GM20000 (cell line): ENCODE measurements at places on chromosomes 16 and 17.

DNA sequence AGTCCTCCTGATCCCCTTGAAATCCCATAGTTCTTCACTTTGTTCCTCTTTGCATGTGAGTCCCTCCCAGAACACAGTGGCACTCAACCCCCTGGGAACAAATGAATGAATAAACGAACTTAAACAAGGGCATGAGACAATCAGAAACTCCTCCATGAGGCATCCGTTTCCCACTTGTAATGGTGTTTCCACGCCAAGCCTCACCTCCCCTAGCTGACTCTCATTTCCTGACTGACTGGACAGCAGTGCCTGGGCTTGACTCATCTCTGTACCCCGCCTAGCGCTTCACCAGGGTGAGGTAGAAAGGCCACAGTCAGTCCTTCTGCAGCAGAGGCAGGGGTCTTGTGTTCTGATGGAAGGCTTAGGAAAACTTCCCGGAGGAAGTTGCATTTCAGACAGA, 14.2 kb downstream of the KIF1C start:
- DNase-seq, result peak; percentile 66

GRCh38 chr17:80833952-80834892, 157.4 kb upstream of the CHMP6 start:
- no peak for DNase-seq

GRCh38 chr17:59406808-59407381, 75.4 kb downstream of the YPEL2 start:
- no peak for DNase-seq

- DNase-seq, result no peak
Observed at GRCh38 chr16:85984231-85984880, 85.4 kb downstream of the IRF8 start.

- DNase-seq, result no peak
Observed at GRCh38 chr17:79832218-79833109, 6.8 kb downstream of the CBX4 start.

GRCh38 chr16:71658771-71659170, 32.8 kb downstream of the MARVELD3 start:
- DNase-seq, result no peak

DNA sequence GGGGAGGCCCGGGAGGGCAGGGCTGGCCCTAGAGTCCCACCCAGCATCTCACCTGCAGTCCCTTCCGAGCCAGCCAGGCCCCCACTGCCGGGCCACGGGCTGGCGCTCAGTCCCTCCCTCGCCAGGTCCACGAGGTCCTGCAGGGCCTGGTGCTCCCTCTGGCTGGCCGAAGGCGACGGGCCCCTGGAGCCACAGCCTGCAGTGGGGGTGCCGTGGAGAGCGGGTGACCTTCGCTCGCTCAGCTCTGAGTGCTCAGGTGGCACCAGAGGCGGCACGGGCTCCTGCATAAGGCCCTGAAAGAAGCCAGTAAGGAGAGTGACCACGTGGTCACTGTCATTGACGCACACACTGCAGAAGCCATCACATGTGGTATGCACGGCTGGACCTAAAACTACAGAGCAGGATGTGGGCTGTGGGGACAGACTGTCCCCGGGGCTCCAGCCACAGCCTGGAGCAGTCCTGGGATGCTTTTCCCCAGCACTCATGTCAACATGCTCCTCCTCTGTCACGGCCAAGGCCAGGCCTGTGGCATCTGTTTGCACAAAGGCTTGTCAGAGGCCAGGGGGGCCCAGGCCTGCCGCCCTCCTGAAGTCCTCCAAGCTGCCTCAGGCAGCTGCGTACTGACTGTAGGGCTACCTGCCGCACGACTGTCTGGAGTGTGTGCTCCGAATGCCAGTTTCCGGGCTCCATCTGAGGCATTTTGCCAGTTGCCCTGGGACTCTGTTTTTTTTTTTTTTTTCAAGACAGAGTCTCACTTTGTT, 15.1 kb downstream of the SLX4 start:
- no peak for DNase-seq

DNA sequence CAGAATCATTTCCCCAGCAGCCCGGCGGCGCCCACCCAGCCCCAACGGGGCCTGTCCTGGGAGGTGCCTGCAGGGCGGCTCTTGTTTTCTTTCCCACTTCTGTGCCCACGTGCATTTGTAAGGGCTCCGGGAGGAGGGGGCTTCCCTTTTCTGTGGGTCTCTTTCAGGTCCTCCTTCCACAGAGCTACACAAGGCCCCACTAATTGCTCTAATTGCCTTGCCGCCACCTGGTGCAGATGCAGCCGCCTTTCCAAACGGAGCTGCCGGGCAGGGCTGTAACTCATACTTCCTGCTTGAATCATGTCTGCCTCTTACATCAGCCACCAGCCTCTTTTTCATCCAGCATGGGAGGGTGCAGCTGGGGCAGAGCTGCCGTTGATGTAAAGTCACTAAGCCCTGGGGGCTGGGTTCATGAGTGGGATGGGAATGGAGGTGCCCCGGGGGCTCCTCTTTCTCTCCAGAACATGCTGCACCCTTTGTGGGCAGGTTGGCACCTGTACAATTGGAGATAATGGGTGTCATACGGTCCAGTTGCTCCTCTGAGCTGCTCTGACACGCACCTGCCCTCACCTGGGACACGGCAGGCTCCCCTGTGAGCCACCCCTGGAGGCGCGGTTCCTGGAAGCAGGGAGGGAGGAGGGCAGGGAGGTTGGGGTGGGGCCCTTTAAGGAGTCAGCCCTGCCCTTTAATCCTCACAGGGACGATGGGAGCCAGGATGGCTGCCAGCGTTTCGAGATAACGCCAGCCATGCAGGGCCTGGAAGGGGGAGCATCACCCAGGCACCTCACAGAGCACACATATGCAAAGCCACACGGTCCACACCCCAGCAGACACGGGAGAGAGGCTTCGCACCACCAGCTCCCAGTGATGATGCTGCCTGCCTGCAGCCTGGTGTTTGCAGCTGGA, 41.1 kb upstream of the KLHDC4 start:
- no peak for DNase-seq

DNA sequence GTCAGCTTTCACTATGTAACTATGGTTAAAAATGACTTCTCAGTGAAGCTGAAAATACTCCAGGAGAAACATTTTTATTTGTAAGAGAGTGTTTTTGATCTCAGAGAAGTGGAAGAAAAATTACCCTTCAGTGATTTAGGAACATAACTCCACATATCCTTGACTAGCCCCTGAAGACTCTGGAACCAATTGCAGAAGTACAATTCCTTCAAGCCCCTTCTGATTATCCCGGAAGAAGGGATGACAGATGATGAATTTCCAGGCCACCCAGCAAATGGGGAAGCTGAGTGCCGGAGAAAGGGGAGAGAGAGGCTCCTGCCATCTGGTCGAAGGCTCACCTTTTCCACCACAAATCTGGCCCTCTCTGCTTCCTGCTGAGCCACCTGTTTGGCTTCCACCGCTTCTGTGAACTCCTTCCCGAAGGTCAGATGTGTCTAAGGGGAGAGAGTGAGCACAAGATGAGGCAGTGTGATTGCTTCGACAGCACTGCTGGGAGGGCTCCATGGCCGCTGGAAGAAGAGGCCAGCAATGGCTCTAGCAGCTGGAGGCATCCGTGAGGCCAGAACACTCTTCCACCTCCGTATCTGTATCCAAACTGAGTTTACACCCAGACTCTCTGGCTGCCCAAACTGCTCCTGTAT, 8.1 kb downstream of the PHB1 start:
- DNase-seq, result no peak

- no peak for DNase-seq
Observed at GRCh38 chr17:31431098-31431851, 39.8 kb downstream of the RAB11FIP4 start.

DNA sequence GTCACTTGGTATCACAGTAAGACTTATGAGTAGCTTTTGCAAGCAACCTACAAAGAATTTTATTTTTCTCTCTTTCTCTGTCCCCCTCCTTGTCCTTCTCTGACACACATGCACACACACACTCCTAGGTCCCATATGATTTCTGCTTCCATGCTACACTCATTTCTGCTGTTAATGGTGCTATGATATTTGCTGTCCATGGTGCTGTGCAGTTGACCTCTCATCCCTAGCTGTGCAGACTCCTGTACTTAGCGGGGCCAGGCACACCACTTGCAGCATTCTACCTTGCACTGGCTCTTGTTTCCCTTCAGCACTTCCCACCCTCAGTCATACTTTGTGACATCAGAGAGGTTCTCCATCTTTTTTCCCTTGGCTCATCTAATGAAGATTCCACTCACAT, 158.9 kb upstream of the CNTNAP4 start:
- no peak for DNase-seq

- DNase-seq, result peak; percentile 73
Observed at GRCh38 chr16:72561-73548, at the start of gene RHBDF1. TSS of gene RHBDF1 (minus strand) at chr16:72631. CDS start at chr16:65015, 7,616 bp downstream.

GRCh38 chr17:8100111-8100510, 12.6 kb upstream of the ALOX12B start:
- no peak for DNase-seq

- DNase-seq, result no peak
Observed at GRCh38 chr16:19289811-19290485, 4.4 kb downstream of the CLEC19A start.

DNA sequence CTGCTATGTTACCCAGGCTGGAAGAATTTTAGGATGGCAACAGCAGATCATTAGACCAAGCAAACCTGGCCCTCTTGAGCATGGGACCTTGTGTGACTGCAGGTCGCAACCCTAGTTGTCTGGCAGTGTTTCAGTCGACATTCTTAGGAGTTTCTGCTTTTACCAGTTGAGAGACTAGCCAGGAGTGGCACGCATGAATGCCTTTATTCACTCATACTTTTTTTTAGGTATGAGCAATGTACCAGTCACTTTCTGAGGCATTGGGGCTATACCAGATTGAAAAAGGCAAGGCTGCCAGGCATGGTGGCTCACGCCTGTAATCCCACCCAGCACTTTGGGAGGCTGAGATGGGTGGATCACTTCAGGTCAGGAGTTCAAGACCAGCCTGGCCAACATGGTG, 28.2 kb upstream of the HAS3 start:
- no peak for DNase-seq

GRCh38 chr17:79154446-79154845, 79.8 kb downstream of the ENGASE start:
- DNase-seq, result no peak

DNA sequence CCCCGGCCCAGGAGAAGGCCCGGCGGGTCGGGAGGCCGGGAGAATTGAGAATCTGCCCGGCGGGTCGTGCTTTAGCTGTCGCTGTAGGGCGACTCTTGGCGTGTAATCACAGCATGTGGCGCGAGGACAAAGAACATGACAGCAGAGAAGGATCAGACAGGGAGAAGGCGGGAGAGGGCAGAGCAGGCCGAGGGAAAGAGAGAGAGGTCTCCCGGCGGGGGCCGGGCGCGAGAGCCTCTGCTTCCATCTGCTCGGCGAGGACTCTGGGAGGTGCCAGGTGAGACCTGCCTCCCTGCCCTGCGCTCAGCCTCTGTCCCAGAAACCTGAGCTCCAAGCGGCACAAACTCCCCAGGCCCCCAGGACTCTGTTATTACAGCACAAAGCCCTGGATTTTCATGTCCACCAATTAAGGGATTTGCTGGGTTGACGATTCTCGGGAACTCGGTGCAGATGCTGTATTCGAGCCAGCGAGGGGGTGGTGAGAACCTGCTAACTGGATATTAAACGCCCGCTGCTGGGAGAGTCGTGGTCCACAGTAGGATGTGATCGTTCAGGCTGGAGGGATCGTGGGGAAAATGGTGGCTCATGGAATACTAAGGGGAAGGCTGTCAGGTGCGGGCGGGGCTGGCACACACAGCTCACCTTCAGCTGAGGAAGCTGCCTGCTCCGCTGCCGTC, 172.0 kb upstream of the CIBAR2 start:
- no peak for DNase-seq

DNA sequence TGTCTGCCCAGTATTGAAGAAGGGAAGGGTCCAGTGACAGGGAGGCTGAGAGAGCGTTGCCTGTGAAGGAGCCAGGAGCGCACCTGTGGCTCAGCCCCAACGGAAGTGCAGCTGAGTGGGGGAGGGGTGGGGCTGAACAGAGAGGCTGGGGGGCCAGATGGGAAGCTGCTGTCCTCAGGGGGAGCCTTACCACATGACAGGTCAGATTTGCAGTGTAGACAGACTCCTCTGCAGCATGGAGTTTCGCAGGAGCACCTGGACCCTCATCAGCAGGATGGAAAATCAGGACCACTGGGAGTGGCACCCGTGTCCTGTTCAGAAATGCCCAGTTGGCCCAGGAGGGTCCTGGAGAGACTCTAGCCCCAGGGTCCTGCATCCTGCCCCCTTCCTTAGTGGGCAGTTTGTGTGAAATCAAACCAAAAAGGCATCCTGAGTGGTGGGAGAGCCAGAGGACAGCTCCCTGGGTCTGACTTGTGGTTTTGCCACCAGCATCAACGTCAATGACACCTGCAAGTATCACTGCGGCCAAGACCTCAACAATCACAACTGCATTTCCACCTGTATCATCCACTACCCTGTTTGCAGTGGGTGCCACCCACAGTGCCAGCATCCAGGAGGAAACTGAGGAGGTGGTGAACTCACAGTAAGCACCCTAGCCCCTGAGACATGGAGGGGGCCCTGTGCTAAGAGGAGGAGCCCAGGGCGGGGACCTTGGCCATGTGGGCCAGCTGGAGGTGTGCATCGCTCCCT, 7.8 kb downstream of the CD300A start:
- no peak for DNase-seq

- no peak for DNase-seq
Observed at GRCh38 chr16:62821824-62822223, 785.6 kb upstream of the CDH8 start.

DNA sequence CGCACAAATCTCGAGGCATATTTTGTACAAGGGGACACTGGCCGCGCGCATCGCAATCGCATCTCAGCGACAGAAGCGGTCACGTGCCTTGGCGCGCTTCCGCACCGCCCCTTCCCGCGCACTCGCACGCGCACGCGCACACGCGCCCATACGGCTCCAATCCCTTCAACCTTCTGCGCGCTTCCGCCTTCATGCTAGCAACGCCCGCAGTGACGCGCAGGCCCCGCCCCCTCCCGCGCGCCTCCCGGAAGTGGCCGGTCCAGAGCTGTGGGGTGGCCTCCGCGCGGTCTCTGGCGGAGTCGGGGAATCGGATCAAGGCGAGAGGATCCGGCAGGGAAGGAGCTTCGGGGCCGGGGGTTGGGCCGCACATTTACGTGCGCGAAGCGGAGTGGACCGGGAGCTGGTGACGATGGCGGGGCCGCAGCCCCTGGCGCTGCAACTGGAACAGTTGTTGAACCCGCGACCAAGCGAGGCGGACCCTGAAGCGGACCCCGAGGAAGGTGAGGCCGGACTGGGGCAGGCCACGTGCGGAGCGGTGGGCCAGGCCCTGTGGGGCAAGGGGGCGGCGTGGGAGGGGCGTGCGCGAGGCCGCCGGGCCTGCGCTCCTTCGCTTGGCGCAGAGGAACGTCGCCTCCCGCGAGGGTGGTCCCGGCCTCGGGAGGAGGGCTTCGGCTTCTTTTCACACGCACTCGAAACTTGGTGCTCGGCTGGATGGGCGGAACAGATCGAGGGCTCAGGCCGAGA, at the start of gene AATF:
Gene AATF (plus strand): TSS at position 238 of the 744 bp plus-strand sequence. CDS start 172 bp downstream, at position 410.
- peak; percentile 99 for DNase-seq

- DNase-seq, result no peak
Observed at GRCh38 chr17:5841862-5842261, 228.3 kb upstream of the WSCD1 start.

GRCh38 chr17:44314524-44314868, 6.1 kb downstream of the RUNDC3A start:
- DNase-seq, result no peak

DNA sequence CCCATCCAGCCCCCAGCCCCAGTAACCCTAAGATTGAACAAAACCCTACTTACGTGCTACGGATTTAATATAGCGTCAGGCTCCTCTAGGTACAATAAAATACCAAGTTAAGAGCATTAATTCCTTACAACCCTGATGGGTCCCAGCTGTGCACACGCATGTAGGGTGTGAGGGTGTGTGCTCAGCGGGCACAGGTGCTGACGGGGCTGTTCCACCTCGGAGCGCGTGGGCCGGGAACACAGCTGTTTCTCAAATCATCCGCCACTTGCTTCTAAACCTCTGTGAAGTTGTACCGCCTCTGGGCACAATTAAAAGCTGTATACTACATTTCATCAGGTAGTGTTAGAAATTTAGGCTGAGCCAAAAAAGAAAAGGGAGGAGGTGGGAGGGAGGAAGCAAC, 478.6 kb downstream of the MAF start:
- no peak for DNase-seq
